ENCODE measurements at places on chromosomes 7 and 10.
A peak's percentile ranks its signal among the peaks of the same experiment; 100 is the strongest.

DNA sequence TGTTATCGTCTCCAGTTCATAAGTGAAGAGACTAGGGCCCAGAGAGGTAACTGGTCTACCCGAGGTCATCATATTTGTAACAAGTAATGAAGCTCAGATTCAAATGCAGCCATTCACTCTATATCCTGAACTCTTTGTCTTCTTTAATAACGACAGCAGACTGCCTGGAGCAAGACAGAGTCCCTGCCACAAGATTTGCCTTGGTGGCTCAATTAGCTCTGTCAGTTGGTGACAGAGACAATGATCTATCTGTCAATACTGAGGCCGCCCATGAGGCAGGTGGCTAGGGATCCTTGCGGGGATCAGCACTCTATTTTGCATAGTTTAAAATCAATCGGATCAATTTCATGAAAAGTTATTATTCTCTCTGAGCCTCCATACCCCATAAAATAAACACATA, 43.9 kb downstream of the SH3PXD2A start:
- DNase-seq = no peak

GRCh38 chr7:80432166-80432565, 79.7 kb downstream of the GNAT3 start:
- DNase-seq = peak; percentile 12

GRCh38 chr7:121160150-121161008, 168.4 kb upstream of the WNT16 start:
- DNase-seq = no peak

DNA sequence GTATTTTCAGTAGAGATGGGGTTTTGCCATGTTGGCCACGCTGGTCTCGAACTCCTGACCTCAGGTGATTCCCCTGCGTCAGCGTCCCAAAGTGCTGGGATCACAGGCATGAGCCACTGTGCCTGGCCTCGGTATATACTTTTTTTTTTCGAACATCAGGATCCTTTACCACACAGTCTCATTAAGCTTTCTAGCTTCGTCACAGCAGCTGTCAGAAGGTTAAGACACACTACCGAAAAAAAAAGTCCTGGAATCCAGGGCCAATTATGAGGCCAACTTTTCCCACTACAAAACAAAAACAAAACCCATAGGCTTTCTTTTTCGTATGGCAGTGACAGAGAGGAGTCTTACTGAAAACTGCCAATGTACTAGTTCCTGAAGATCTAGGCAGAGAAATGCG, 30.7 kb downstream of the ZC3HC1 start:
- no peak for DNase-seq

GRCh38 chr7:122136078-122136477, 8.0 kb downstream of the AASS start:
- no peak for DNase-seq
